ENCODE measurements at places on chromosomes 11 and 22. TPM values are rescaled to one million over a fixed set of nuclear protein-coding genes. Genes with fewer than 3 reads are reported as not detected.

DNA sequence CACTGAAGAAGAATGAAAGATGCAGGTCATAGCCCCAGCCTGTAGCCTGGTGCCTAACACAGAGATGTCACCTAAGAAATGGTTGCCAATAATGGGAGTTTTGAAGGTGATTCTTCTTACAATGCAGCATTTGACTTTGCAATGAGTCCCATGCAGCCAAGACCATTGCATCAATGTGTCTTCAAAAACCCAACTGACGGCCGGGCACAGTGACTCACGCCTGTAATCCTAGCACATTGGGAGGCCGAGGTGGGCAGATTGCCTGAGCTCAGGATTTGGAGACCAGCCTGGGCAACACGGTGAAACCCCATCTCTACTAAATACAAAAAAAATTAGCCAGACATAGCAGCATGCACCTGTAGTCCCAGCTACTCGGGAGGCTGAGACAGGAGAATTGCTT is 89.3 kb upstream of the ASPHD2 start:
- DNase-seq, result no peak

GRCh38 chr11:11786771-11787170 is 55.0 kb upstream of the USP47 start:
- no peak for DNase-seq

GRCh38 chr22:39239561-39240423 is 5.0 kb downstream of the PDGFB start:
- DNase-seq, result no peak

DNA sequence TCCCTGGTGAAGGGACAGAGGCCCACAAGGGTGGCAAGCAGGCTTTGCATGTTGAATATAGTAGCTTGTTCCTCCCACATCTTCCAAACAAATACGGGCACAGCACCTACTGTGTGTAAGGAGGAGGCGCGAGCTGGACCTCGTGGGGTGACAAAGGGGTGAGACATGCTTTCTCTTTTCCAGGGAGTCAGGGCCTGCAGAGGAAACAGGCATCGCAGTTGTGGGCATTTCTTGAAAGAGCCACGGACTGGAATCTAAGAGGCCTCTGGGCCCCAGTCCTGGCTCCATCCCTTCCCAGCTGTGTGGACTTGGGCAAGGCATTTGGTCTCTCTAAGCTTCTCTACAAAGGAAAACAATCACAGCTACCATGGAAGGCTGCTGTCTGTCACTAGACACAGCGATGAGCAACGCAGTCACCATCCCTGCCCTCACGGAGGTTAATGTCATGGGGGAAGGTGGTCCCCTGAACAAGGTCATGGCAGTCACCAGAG is 13.0 kb upstream of the CDC42EP1 start:
- DNase-seq, result no peak

DNA sequence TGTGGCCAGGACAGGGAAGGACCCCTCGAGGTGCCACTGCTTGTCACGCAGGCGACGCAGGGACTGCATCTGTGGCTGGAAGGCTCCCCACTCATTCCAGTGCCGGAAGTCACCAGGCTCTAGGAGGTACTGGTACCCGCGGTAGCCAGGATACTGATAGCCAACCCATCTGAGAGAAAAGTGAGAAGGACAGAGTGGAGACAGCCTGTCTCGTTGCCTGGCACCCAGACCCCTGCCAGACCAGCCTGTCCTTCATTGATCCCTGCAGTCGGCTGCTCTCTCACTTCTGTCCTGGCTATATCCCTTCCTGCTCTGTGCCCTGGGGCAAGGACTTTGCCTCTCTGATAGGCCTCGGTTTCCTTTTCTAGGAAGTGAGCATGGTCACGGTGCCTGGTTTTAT is 9.6 kb upstream of the TPST2 start:
- peak; percentile 54 for DNase-seq

- no peak for DNase-seq
Measured at GRCh38 chr11:134052988-134053945, 15.6 kb upstream of the JAM3 start.

Gene PLEKHB1
- 3.6 TPM for polyA plus RNA-seq

DNA sequence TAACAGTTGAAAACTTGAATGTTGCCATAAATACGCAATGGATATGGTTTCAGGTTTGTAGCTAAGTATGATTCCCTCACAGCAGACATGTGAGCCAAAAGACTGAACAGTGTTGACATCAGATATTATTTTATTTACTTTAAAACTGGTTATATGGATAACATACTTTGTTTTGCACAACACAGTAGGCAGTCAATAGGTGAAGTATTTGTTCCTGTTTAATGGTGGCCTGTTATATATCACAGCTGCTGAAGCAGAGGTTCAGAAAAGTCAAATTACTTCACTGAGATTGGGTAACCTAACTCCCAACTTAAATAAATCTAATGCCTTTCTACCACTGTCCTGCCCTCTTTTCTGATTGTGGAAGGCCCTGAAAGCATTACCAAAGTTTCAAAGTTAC is 44.6 kb downstream of the YAP1 start:
- DNase-seq, result no peak

GRCh38 chr11:2930704-2931419 is 1.6 kb upstream of the PHLDA2 start:
- peak; percentile 89 for DNase-seq

- DNase-seq, result peak; percentile 47
Measured at GRCh38 chr11:118657709-118658428, 21.6 kb downstream of the TREH start.

DNA sequence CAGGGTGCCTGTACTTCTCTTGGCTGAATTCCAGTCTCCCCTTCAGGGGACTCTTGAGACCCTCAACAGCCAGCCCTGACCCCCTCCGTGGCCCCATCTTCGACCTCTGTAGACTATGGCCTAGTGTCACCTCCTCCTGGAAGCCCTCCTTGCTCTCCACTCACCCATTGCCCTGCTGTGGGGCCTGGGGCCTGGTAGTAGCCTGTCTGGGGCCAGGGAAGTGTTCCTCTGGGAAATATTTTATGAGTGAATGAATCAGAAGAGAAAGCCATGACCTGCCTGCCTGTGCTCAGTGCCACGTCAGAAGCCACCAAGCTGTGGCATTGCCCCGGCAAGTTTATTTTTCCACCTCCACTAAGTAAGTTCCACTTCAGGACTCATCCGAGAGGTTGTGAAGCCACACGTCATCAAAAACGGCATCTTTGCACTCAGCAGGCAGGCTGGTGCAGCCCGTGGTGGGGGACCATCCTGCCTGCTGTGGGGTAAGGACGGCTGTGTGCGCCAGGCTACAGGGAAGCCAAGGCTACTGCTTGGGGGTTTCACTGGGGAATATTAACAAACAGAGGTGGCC is 59.6 kb upstream of the PPARA start:
- peak; percentile 35 for DNase-seq

Gene TRIM48
- polyA plus RNA-seq, result not detected
